NCI-H1105 treated with DMSO at 0.1 percent for 48 hours (cell line): ENCODE measurements at places on chromosomes 2 and 18.

DNA sequence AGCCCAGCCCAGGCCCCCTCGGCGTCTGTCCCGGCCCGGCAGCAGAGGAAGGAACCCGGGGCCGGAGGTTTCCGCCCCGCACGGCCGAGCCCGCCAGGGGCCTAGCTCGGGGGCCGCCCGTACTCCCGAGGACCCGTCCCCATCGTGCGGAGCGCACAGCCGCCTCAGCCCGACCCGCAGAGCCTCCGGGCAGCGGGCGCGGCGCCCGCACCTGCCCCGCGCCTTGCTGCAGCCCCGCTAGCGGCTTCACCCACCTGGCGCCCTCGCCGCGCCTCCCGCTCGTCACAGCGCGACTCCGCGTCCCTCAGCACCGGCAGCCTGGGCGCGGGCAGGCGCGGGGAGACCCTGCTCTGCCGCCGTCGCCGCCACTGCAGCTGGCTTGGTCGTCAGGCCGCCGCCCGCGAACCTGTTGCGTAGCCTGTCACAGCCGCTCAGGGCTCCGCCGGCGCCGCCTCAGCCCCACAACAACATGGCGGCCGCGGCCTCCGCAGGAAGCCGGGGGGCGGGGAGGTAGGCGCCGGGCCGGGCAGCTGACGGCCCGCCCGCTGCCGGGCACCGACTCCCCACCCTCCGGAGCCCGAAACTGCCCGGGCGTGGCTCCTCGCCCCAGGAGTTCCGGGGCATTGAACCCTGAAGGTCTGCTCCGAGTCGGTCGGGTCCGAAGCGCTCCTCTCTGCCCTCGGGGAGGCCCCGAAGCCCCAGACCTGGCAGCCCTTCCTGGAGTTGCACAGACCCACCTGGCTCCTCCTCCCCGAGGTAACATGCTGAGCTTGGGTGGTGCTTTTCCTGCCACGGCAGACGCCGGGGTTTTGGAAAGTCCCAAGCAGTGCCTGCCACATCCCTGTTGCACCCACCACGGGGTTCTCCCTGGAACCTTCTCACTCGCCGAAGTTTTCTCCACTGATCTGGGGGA, at the start of gene ITSN2:
ITSN2 (minus strand) TSS at position 487 of the 913 bp plus-strand sequence. CDS start 32,454 bp downstream, outside the sequence.
- peak; percentile 67 for DNase-seq

DNA sequence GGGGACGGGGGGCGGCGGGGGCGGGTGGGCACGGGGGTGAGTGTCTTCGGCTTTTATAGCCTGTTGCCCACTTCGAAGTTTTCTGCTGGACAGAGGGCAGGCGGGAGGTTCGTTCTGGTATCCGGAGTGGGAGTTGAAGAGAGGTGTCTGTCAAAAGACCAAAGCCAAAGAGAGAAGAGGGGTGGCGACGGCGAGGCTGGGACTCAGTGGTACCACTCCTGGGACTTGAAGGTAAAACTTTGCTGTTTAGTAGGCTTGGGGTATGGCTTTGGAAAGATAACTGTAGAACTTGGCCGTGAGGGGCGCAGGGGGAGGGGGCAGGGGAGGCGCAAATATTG, 215.8 kb upstream of the DTNA start:
- DNase-seq: no peak

- no peak for DNase-seq
These were observed 49.2 kb upstream of the LGALSL start for GRCh38 chr2:64404743-64405142.

- no peak for DNase-seq
These were observed 93.1 kb downstream of the GALR1 start for GRCh38 chr18:77342736-77343135.
